ENCODE measurements at places on chromosomes 11 and 22.

DNA sequence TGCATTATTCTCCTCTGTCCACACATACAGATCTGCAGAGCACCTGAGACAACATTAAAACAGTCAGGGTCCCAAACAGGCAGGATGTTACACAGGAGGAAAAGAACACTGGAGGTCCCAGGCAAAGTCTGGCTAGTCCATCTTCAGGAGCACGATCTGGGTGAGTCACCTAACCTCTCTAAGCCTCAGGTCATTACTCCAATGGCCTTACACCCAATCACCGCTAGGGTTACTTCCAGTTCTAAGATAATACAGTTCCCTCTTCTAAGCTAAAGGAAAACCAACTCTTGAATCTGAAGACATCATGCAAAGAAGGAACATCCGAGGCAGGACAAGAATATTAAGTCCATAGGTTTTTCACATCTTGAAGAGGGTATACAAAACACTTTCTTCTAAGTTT lies 24.5 kb downstream of the ASCC2 start:
- no peak overlapping the region for H3K4me3 ChIP-seq
- no peak overlapping the region for H3K27ac ChIP-seq
- no peaks in the 10 kb centered on the region for H3K27me3 ChIP-seq
- H3K36me3 ChIP-seq: peaks cover 77% of the 10 kb centered on the region
- H3K4me1 ChIP-seq: no peaks in the 10 kb centered on the region
- DNase-seq: no peak

- H3K27me3 ChIP-seq: no peaks in the 10 kb centered on the region
- peak overlapping the region; percentile 53 for H3K27ac ChIP-seq
- peaks cover 2% of the 10 kb centered on the region for H3K36me3 ChIP-seq
- H3K4me3 ChIP-seq: peak overlapping the region; percentile 15
- peaks cover 69% of the 10 kb centered on the region for H3K4me1 ChIP-seq
- DNase-seq: no peak
Measured at GRCh38 chr22:31635638-31636306, 26.2 kb downstream of the PISD start.

GRCh38 chr11:61489833-61490721 lies 18.5 kb upstream of the LRRC10B start:
- peaks cover 2% of the 10 kb centered on the region for H3K4me1 ChIP-seq
- H3K4me3 ChIP-seq: no peak overlapping the region
- H3K27me3 ChIP-seq: peaks cover 3% of the 10 kb centered on the region
- H3K27ac ChIP-seq: no peak overlapping the region
- H3K36me3 ChIP-seq: peaks cover 5% of the 10 kb centered on the region
- DNase-seq: no peak

DNA sequence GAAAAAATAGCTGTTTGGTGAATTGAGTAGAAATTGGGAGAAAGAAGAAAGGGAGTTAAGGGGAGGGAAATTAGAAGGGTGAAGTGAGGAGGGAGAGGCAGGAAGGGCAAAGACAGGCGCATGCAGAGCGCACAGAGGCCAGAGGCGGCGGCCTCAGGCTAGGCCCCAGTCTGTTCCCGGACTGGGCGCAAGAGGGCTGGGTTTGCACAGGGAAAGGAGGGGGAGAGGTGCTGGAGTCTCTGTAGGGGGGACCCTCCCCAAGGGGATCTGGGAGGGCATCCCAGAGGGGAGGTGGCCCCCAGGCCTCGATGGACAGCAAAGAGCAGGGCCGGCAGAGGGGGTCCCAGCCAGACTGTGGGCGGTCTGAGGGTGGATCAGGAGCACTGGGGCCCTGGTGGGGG lies 1.3 kb upstream of the FLRT1 start:
- no peak overlapping the region for H3K27ac ChIP-seq
- H3K4me3 ChIP-seq: no peak overlapping the region
- no peak for DNase-seq
- H3K27me3 ChIP-seq: peaks cover 36% of the 10 kb centered on the region

DNA sequence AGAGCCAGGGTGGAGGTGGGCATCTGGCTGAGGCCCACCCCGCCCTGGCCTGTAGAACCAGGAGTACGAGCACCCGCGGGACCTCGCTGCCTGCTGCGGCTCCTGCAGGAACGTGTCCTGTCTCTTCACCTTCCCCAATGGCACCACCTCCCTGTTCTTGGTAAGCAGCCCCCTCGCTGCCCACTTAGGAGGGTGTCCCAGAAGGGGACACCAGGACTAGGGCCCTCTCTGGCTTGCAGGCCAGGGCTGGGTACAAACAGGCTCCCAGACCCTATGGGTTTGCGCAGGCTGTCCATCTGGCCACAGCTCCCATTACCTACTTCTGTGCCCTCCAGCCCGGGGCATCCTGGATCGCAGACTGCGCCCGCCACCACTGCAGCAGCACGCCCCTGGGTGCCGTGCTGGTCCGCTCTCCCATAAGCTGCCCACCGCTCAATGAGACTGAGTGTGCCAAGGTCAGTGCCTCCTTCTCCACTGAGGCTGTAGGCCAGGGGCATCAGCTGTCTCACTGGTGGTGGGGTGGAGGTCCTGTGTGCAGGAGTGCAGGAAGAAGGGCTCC lies 77.5 kb upstream of the MYOD1 start:
- no peaks in the 10 kb centered on the region for H3K4me1 ChIP-seq
- no peak overlapping the region for H3K27ac ChIP-seq
- peaks cover 3% of the 10 kb centered on the region for H3K27me3 ChIP-seq
- no peak overlapping the region for H3K4me3 ChIP-seq
- no peak for DNase-seq

DNA sequence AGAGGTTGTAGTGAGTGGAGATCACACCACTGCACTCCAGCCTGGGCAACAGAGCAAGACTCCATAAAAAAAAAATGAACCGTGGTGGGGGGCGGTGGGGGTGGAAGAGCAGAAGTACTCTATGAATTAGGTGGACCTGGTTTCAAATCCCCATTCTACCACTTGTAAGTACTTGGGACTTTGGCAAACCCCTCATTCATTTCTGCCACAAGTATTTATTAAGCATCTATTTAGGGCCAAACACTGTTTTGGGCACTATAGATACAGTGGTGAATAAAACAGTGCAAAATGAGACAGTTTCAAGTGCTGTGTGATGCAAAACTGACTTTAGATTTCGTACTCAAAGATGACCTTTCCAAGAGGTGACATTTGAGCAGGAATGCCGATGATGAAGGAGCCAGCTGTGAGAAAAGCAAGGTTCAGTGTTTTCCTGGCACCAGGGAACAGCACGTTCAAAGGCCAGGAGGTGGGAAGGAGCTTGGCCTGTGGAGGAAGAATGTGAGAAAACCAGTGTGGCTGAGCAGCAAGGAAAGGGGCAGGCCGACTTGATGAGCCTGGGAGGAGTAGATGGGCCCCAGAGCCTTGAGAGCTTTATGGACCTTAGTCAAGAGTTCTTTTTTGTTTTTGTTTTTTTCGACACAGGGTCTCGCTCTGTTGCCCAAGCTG lies 1.4 kb upstream of the TMEM134 start:
- no peak for DNase-seq
- H3K4me3 ChIP-seq: peak overlapping the region; percentile 89
- peaks cover 7% of the 10 kb centered on the region for H3K36me3 ChIP-seq
- peak overlapping the region; percentile 81 for H3K27ac ChIP-seq

DNA sequence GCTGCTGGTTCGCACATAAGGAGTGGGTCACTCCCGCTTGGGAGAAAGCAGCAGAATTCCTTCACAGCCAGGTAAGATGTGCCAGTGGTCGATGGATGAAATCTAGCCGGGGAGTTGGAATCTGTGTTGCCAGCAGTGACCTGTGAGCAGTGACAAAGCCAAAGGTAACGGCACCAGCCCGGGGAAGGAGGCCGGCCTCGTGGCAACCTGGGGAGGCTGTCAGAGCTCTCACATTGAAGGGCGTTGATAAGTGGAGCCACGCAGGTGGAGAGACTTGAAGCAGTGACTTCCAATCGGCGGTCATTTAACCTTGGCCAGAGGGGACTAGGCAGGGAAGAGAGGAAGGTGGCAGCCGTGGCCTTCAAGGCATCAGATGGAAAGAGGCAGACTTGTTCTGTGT lies 58.8 kb downstream of the ARHGAP8 start:
- no peak overlapping the region for H3K27ac ChIP-seq
- no peaks in the 10 kb centered on the region for H3K4me1 ChIP-seq
- peaks cover 11% of the 10 kb centered on the region for H3K27me3 ChIP-seq
- H3K36me3 ChIP-seq: no peaks in the 10 kb centered on the region
- H3K4me3 ChIP-seq: no peak overlapping the region
- DNase-seq: no peak

DNA sequence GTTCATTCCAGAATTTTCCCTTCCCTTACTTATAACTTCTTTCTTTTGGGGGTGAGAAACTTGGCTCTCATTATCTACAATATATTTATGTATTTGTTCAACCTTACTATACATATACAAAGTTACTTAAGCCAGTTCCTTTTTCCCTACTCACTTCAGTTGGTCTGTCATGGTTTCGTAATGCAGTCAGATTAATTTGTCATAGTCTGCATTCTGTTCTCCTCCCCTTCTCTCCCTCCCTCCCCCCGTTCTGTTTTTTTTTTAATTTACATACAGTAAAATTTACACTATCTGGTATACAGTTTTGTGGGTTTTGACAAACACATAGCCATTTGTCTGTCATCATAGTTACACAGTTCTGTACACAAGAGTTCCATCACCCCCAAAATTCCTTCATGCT lies 71.8 kb upstream of the ADORA2A start:
- H3K4me3 ChIP-seq: no peak overlapping the region
- no peaks in the 10 kb centered on the region for H3K27me3 ChIP-seq

- no peaks in the 10 kb centered on the region for H3K4me1 ChIP-seq
- peaks cover 4% of the 10 kb centered on the region for H3K27me3 ChIP-seq
- DNase-seq: no peak
- no peaks in the 10 kb centered on the region for H3K36me3 ChIP-seq
- no peak overlapping the region for H3K27ac ChIP-seq
Measured at GRCh38 chr11:130672911-130673310, 224.5 kb downstream of the ADAMTS15 start.

Measured in activated B cell treated with CpG ODN at 0.5 μM for 24 hours (primary cell).